KG1 (cell line): ENCODE measurements at places on chromosomes 7 and 10.

DNA sequence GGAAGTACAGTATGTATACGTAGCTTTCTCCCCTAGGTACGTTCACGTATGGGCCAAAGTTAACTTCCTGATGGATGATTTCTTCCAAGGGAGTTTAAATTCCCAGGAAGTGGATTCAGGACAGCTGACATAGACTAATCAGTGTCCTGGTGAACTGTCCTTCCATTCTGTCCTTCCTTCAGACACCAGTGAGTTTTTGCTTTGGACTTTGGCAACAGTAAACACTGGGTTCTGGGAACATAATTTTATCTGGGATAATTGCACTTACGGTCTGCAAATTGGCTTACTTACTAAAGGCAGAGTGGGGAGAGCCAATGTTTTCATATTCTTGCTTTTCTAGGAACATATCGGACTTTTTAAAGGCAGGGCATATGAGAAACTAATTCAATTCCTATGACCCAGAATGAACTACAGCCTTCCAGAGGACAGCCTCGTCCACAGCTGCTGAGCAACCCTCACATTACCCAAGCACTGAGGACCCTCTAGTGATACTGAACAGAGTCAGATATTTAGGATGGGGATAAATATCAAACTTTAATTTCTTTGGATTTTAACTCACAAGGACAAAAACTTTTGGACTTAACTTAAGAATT is 97.9 kb downstream of the RAB18 start:
- no peak for DNase-seq

DNA sequence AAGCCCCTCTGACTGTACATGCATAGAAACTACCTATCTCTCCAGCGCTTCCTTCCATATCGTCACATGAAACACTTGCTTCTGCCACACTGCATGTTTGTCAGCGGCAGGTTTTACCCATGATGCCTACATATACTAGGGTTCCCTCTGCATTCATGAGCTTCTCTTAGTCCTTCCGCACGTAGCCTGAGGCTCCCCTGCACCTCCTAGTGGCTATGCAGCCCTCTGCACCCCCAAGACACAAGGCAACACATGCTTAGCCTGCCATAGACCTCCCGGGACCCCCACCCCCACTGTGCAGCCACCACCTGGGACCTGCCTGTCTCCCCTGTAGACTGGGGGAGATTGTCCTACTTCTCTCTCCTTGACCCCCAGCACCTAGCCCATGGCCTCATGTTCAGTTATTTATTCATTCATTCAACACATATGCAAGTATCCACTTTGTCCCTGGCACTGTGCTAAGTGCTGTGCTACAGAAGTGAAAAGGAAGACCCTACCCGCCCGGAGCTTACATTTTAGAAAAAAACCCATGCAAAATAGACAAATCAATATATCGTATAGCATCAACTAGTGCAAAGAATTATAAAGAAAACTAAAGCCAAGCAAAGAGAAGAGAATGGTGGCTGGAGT is 23.5 kb downstream of the TMEM273 start:
- no peak for DNase-seq

DNA sequence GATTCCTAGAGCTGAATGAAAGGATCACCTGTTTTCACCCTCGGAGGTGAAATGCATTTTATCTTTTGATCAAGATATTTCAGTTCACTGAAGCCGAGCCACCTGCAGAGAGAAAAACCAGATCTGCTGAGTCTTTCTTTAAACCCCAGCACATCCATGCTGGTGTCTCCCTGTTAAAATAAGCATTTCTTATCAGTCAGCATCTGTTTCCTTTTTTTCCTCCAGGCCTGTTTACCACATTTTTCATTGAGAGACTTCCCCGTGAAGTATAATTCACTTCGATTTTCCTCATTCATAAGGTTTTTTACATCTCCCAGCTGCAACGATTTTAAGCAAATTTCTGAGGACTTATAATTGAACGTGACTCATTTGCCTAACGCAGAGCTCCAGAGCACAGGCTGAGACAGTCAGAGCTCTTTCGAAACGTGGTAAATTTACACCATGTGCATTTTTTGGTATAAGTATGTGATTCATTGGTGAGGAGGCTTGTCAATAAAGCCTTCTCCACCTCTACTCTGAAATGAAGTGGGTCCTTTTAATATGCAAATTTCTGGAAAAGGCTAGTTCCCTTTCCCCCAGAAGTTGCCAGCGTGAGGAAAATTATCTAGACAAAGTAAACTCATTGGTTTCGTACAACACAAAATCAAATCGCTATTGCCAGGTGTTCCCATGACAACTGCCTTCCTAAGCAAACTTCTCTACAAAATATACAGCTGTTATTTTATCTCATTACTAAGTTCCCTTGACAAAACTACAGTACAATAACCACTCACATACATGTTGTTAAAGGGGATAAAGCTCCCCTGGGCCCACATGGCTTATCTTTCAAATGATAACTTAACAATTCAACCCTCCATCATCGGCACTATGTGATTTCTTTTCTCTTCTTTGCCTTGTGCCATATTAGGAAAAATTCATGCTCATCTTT is 374.8 kb upstream of the AKR1E2 start:
- peak; percentile 38 for DNase-seq

GRCh38 chr7:16739863-16740622 is 13.5 kb upstream of the TSPAN13 start:
- DNase-seq, result no peak

DNA sequence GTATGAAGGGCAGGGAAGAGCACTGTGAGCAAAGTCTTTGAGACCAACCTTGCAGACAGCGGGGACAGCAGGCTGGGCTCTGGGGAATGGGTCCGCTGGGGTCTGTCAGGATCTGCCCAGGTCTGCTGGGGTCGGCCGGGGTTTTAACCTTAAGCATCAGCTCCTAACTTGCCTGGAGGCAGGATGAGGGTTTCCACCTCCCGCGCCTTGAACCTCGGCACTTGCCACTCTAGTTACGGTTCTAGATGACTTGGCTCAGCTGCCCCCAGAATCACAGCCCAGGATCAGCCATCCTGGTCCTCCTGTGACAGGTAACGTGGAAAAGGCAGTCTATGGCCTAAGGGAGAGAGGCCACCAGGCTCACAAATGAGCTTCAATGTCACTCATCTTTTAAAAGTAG is 50.4 kb upstream of the CACUL1 start:
- DNase-seq, result no peak

GRCh38 chr10:117942226-117942625 is 104.5 kb downstream of the RAB11FIP2 start:
- DNase-seq, result no peak

- no peak for DNase-seq
Measured at GRCh38 chr7:67006965-67007364, 10.3 kb downstream of the TYW1 start.

- no peak for DNase-seq
Measured at GRCh38 chr10:132199854-132200311, 13.1 kb downstream of the DPYSL4 start.

- no peak for DNase-seq
Measured at GRCh38 chr7:4049202-4049601, 632.9 kb upstream of the FOXK1 start.

DNA sequence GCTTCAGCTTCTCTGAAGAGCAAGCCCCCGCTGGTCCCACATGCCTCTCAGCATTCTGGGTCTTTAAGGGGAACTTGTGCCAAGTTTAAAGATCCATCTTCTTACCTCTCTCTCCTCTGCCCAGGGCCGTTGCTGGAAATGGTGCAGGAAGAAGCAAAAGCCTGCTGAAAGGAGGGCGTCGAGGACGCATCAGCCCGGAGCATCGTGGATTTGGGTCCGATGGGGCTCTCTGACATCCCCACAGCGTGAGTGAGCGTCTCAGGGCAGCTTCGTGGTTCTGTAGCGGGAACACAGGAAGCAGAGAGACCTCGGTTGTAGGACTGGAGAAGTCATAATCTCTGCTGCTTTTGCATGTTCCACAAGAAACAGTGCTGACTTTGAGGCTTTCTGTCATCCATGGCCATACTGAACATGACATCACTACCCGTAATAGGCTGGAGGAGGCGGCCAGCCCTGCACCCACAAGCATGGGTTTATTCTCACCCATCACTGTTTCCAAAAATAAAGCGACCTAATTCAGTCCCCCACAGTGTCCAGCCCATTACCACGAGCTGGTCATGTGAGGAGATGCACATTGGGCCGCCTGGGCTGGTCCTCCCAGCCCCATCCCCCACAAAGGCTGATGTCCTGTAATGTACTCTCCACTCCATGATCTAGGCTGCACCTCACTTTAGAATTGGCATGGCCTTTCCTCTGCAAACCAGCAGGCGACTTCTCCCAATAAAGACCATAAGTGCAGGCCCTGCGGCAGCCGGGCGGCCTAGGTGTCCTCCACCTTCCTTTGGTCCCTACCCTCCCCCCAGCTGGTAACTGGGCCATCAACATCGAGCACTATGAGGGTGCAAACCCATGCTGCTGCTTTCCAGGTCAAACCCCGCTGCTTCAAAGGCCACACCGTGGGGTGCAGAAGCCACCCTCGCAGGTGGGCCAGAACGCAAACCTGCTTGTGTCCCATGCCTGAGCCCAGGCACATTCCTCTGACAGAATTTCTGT is 276.9 kb downstream of the TNS3 start:
- no peak for DNase-seq

DNA sequence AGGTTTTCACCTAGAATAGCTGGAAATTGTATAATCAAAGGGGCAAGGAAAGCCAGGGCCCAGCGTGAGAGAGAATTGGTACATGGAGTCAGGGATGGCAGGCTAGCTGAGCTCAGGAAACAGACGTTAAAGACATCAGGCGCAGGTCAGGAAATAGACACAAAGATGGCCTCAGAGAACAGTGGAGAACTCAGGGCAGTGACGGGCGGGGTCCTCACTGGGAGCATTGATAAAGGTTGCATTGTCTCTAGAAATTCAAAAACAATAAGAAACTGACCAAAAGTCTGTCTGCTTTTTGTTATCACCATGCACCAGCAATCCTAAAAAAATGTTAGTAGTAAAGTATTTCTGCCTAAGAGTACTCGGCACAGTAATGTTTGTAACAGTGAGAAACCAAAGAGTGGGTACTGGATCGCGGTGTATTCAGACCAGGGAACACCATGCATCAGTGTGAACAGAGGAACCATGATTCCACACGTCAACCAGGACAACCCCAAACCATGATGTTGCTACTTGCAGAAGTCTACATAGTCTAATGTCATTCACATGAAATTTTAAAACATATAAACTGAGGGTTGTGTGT is 81.9 kb upstream of the AUTS2 start:
- DNase-seq, result no peak

GRCh38 chr7:95686109-95686508 is 86.2 kb upstream of the DYNC1I1 start:
- DNase-seq, result no peak

DNA sequence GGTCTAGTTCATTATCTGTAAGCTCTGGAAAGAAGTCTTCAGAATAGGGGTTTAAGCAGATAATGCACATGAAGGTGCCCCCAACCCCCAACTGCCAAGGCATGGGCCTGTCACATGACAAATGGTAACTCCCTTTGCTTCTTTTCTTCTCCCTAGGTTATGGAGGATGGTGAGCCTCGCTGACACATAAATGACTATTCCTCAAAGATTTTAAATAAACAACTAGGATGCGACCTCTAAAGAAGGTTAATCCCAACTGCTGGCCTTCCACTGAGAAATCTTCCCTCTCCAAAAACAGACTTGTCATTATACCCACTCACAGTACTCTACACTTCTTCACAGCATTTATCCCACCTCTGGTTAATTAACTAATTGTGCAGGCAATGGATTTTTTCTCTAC is 75.7 kb upstream of the FAM133B start:
- DNase-seq, result no peak

DNA sequence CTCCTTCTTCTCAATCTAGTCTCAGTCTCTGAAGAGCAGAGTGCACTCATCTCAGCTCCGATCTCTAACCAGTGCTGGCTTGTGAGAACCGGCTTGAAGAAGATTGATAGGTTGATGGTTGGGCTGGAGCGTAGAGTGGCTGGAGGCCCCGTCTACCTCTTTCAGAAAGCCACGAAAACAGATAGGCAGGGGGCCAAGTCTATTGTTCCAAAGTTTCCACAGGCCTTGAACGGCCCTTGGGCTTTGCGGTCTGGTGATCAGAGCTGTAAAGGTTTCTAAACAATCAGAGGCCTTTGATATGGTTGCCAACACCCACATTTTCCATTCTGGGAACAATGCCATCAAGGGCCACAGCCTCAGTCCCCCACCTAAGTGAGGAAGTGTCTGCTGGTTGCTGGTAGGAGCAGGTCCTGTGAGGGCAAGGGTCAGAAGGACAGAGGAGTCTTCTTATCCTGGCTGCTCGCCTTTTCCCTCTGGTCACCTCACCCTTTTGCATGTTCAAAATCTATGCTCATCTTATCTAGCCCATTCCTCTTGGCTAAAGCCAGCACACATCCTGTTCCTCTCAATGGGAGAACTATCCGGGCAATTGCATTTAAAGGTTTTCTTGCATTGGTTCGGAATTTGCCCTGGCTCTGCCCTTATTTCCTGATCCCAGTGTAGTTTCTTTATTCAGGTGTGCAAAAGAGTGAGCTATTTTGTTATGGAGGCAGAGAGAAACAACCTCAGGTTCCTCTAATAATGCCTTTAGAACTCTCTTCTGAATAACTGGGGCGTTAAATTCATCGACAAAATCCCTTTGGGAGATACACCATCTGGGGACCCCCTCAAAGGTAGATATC is 70.3 kb upstream of the KMT2E start:
- no peak for DNase-seq

GRCh38 chr7:128406314-128407232 is 3.2 kb downstream of the IMPDH1 start:
- DNase-seq, result no peak

DNA sequence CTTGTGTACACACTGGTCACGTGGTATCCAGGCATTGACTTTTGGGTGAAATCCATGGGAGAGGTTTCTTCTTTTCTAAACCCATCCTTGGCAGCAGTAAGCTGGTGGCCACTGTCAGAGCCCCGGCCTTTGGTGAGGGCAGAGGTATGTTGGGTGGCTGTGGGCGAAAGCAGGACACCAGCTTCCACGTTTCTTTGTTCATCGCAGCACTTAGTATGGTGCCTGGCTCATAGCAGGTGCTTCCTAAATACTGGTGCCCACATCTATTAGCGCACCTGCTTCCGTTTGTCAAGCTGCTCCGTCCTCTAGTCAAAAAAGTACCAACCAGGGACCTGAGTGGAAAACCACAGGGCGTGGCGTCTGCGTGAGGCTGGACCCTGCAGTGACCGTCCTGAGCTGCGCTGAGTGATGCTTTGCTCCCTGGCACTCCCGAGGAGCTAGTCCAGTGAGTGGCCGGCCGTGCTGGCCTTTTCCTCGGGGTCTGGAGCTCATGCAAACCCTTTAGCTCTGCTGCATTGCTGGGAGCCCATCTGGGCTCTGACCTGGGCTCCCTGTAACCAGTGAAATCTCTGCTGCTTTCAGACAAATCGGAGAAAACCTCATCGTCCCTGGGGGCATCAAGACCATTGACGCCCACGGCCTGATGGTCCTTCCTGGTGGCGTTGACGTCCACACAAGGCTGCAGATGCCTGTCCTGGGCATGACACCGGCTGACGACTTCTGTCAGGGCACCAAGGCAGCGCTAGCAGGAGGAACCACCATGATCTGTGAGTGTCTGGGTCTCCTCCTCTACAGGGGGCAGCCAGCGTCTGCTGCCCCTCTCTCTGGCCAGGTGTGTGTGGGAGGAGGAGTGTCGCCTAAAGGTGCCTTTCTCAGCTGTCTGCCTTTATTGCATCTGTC is 5.6 kb downstream of the DPYSL4 start:
- DNase-seq, result no peak
